ENCODE measurements at places on chromosomes 6 and 20. TPM values are rescaled to one million over a fixed set of nuclear protein-coding genes. Genes with fewer than 3 reads are reported as not detected.

Gene FOXF2
- 3.5 TPM for polyA plus RNA-seq

Gene HUS1B
- 0.36 TPM for polyA plus RNA-seq

Gene ASIP
- polyA plus RNA-seq = 0.38 TPM

Gene NKAIN4
- 0.73 TPM for polyA plus RNA-seq

Gene PTK6
- polyA plus RNA-seq = 80.7 TPM

Gene MYB
- polyA plus RNA-seq = 22.0 TPM

Gene NFATC2
- 1.4 TPM for polyA plus RNA-seq

DNA sequence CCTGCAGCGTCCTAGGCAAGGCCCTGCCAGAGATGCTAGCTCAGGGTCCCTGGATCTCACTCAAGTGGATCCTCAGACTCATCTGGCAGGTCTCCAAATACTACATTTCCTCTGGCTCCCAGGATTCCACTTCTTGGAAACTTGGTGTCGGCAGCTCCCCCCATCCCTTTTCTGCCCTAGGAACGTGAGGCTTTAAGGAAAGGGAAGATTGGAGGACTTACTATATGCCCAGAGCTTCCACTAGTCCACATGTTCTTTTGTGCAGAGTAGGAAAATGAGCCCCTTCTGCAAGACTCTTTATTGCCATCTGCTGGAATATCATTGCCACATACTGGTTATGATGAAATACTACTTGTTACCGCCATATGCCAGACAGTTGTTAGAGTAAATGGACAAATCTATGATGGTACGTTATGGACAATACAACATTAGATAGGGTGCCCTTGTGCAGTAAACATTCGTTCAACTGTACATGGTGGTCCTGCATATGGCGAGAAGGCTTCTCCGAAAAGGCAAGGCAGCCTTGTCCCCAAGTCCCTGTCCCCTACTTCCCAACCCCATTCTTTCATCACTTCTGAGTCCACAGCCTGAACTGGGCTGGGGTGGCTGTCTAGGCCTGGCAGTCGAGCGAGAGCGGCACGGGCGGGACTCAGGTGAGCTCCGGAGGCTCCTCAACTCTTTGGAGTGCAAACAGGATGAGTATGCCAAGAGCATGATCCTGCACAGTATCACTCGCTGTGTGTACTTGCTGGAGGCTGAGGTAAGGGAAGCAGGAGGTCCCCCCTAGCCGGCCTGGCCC is 780 bp downstream of the ARMC12 start:
- H3K4me3 ChIP-seq = no peak overlapping the region
- no peaks in the 10 kb centered on the region for H3K27me3 ChIP-seq
- H3K36me3 ChIP-seq = no peaks in the 10 kb centered on the region
- H3K4me1 ChIP-seq = peaks cover 40% of the 10 kb centered on the region

DNA sequence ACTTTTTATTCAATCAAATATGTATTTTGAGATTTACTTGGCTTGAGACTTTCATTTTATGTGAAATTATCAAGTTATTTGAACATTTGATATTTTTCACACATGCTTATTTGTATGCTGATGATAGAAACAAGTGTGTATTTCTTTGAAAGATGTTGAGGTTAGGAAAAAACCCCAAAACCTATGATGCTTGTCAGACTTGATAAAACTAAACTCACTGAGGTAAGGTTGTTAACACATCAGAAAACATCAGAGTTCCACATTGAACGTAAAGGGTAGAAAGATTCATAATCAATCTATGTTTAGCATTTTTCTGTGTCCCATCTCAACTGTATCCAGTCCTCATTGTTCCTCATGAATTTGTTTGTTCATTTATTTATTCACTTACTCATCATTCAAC is 12.2 kb downstream of the SF3B5 start:
- H3K36me3 ChIP-seq = no peaks in the 10 kb centered on the region
- H3K4me3 ChIP-seq = no peak overlapping the region
- H3K27me3 ChIP-seq = no peaks in the 10 kb centered on the region
- DNase-seq = no peak
- H3K4me1 ChIP-seq = no peaks in the 10 kb centered on the region

- H3K4me1 ChIP-seq = no peaks in the 10 kb centered on the region
- DNase-seq = no peak
These were observed 144.8 kb downstream of the PDSS2 start for GRCh38 chr6:107314531-107314939.

- no peak for DNase-seq
- H3K27me3 ChIP-seq = no peaks in the 10 kb centered on the region
- no peaks in the 10 kb centered on the region for H3K4me1 ChIP-seq
- H3K36me3 ChIP-seq = no peaks in the 10 kb centered on the region
- H3K4me3 ChIP-seq = no peak overlapping the region
These were observed 38.8 kb upstream of the KHDRBS2 start for GRCh38 chr6:62324834-62325233.

DNA sequence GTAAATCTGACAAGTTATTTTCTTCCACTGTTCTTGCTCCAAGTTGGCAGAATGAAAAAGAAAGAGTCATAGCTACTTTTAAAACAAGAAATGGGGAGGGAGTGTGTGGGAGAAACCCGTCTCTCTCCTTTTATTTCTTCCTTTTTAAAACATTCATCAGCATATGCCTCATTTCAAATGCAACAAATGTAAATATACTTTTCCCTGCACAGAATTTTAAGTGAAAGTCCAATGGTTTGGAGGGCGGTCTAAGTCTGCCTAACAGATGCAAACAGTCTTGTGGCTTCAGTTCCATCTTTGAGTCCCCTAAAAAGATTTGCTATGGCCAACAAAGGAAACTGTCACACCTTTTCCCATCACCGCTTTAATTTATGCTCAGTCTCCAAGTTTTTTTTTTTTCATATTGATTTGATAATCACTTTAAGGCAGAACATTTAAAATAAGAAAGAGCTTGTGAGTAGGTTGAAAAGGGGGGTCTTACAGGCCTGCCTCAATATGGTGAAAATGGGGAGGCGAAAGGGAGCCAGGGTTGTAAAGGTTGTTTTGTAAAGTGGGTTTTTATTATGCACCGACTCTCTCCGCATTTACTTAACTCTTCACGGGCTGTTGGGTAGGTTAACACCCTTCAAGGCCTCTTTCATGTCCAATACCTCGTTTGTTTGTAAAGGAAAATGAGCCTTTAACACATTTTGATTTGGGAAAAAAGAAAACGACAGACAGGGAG is 4.6 kb downstream of the TFAP2D start:
- no peak overlapping the region for H3K27ac ChIP-seq
- H3K27me3 ChIP-seq = peaks cover 30% of the 10 kb centered on the region
- H3K36me3 ChIP-seq = no peaks in the 10 kb centered on the region
- no peak overlapping the region for H3K4me3 ChIP-seq
- no peak for DNase-seq
- no peaks in the 10 kb centered on the region for H3K4me1 ChIP-seq

- no peaks in the 10 kb centered on the region for H3K27me3 ChIP-seq
- DNase-seq = no peak
- H3K27ac ChIP-seq = no peak overlapping the region
- H3K4me3 ChIP-seq = no peak overlapping the region
These were observed 127.8 kb downstream of the GJA1 start for GRCh38 chr6:121563286-121563685.

GRCh38 chr6:150297327-150298029 is 71.3 kb upstream of the IYD start:
- H3K27me3 ChIP-seq = no peaks in the 10 kb centered on the region
- H3K36me3 ChIP-seq = no peaks in the 10 kb centered on the region
- no peak for DNase-seq
- H3K4me1 ChIP-seq = no peaks in the 10 kb centered on the region
- no peak overlapping the region for H3K27ac ChIP-seq

DNA sequence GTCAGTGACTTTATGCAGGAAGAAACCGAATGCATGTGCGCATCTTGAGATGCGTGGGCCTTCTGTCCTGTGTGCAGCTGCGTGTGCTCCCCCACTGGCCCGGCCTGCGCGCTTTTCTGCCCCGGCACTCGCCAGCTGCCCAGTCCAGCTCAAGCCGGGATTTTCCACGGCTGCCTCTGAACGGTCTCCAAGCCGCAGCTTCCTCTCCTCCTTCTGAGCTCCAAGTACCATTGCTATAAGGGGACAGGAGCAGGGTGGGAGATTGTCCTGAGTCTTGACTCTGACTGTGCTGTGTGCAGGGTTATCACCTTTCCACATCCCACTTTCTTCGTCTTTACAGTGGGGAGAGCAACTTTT is 302.8 kb downstream of the THBS2 start:
- peak overlapping the region; percentile 75 for H3K27ac ChIP-seq
- peaks cover 36% of the 10 kb centered on the region for H3K4me1 ChIP-seq
- H3K27me3 ChIP-seq = no peaks in the 10 kb centered on the region
- H3K36me3 ChIP-seq = no peaks in the 10 kb centered on the region
- H3K4me3 ChIP-seq = no peak overlapping the region
- DNase-seq = peak; percentile 76

DNA sequence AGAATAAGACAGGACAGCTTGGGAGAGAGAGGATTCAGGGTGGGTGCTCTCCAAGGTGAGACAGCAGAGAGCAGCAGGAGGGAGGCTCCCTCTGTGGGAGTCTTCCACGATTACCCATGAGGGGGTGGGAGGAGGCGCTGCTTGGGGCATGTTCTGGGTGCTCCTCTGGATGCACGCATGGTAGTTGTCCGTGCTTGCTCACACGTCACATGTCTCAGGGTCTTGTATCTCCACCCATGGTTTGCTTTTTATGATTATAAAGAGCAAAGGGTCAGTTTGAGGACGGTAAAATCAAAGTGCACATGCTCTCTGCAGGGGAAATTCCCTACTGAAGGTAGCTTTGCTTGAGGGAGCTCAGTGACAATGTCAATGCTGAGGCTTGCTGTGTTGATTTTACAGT is 338.4 kb downstream of the THBS2 start:
- no peaks in the 10 kb centered on the region for H3K27me3 ChIP-seq
- H3K4me1 ChIP-seq = peaks cover 16% of the 10 kb centered on the region
- H3K27ac ChIP-seq = no peak overlapping the region

DNA sequence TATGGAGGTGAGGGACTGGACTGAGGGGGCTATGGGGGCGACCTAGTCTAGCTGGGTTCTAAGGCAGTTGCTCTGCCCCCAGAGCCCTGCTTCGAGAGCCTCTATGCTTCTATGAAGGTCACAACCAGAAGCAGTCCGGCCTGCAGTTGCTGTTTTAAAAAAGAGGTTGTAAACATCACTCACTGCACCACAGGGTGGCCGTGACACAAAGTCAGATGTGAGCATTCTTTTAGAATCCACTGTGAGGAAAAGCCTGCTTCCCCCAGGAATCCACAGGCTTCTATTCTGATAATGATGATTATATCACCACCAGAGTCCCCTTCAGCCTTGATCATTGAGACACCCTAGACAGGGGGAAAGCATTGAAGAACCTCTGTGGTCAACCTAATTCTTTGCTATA is 229.7 kb upstream of the AGPAT4 start:
- H3K4me3 ChIP-seq = no peak overlapping the region
- H3K36me3 ChIP-seq = no peaks in the 10 kb centered on the region
- DNase-seq = no peak
- no peaks in the 10 kb centered on the region for H3K27me3 ChIP-seq
- H3K4me1 ChIP-seq = no peaks in the 10 kb centered on the region
- no peak overlapping the region for H3K27ac ChIP-seq

DNA sequence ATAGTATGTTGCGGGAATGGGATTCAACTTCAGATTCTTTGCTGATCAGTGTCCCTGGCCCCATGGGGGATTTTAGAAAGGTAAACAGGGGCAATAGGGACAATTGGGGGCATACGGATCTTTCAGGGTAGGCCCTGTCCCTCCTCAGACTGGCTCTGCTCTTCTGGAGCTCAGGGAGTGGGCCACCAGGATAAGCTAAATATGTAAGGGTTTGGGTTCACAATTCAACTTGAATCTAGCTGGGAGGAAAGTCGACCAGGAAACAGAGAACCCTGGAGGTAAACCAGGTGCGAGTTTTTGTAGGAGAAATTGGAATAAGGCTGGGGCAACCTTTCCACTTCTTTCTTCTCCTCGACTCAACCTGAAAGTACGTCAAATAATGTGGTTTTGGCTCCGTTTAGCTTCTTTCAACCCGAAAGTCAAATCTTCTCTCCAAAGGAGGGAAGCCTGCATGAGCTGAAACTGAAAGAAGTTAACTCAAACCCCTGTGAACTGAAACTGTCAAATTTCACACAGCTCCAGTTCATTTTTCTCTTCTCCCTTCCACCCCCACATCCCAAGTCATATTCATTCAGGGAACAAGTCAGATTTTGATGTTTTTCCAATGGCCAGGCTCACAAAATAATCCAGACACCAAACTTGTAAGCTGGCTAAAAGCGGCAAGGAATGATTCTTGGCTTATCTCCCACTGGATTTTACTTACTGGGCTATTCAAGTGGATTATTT is 278.2 kb downstream of the CLIC5 start:
- no peak overlapping the region for H3K4me3 ChIP-seq
- H3K27ac ChIP-seq = no peak overlapping the region
- no peaks in the 10 kb centered on the region for H3K27me3 ChIP-seq
- peaks cover 8% of the 10 kb centered on the region for H3K4me1 ChIP-seq
- no peaks in the 10 kb centered on the region for H3K36me3 ChIP-seq

DNA sequence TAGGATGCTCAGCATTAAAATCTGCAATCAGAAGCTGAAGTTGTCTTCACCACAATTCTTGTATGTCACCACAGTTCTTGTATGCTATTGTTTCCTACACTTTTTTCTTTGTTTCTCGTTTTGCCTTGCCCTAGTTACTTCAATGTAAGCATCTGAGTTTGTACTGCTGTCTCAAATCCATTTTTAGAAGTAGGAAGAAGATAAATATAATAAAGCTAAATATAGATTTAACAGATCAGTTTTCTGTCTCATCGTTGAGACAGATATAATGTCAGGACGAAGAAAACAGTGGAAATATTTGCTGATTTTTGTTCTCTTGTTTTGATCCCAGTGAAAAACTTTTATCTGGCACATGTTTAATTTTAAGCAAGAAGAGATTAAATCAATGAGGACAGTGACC is 318.0 kb downstream of the QKI start:
- H3K36me3 ChIP-seq = no peaks in the 10 kb centered on the region
- H3K4me1 ChIP-seq = peaks cover 9% of the 10 kb centered on the region
- H3K27ac ChIP-seq = no peak overlapping the region
- no peak overlapping the region for H3K4me3 ChIP-seq

DNA sequence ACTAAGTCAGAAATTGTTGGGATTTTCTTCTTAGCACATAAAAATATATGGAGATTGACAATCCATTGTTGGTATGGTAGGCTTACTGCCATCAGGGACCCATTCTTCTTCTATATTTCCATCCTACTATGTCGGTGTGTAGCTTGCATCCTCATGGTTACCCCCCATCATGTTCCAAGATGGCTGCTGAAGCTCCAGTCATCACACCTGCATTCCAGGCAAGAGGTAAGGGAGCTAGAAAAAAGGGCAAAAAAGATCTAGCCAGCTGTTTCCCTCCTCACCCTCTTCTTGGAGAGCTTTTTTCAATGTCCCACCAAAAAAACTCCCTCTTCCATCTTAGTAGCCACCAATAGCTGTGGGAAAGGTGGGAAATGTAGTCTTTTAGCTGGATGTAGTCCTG is 13.6 kb downstream of the SLC2A10 start:
- H3K36me3 ChIP-seq = peaks cover 14% of the 10 kb centered on the region
- H3K27me3 ChIP-seq = no peaks in the 10 kb centered on the region
- DNase-seq = no peak
- H3K4me1 ChIP-seq = no peaks in the 10 kb centered on the region
- no peak overlapping the region for H3K4me3 ChIP-seq
- H3K27ac ChIP-seq = no peak overlapping the region

- no peak overlapping the region for H3K27ac ChIP-seq
- H3K4me1 ChIP-seq = no peaks in the 10 kb centered on the region
- H3K4me3 ChIP-seq = no peak overlapping the region
- no peaks in the 10 kb centered on the region for H3K27me3 ChIP-seq
These were observed 2.0 kb upstream of the VARS1 start for GRCh38 chr6:31797588-31797987.

Measured in sigmoid colon (tissue), 7 donors.